Fibroblast of the aortic adventitia (primary cell): ENCODE measurements at places on chromosomes 7 and 10.
A peak's percentile ranks its signal among the peaks of the same experiment; 100 is the strongest.

- DNase-seq, result peak; percentile 78
Observed at GRCh38 chr7:128266883-128267594, 26.0 kb downstream of the LEP start.

DNA sequence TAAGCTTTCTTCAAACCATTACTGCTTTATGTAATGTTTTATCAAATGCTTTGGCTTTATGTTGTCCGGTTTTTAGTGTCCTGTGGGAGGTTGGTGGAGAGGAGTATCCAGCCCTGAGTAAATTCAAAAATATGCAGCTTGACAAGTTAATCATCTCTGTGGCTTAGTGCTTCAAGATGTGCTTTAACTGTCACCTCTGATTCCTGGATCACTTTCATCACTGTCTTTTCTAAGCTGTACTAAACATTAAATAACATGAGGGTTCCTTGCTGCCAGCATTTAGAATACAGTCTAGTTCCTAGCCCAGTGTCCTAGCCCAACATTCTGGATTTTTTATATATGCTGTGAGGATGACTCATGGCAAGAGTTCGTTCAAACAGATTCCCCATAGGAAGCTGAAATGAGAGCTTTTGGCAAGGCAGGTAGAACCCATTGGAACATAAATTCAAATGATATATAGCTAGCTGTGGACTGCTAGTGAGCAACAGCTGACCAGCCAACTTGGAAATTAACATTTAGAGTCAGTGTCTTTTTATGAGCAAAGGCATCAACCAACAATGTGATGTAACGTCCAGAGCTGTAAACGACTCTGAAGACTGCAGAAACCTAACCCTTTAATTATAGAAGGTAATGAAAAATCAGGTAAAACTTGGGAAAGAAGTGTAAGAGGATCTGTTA lies 80.6 kb upstream of the OIT3 start:
- DNase-seq, result peak; percentile 76

- DNase-seq, result no peak
Observed at GRCh38 chr10:112524641-112525040, 77.6 kb downstream of the VTI1A start.

DNA sequence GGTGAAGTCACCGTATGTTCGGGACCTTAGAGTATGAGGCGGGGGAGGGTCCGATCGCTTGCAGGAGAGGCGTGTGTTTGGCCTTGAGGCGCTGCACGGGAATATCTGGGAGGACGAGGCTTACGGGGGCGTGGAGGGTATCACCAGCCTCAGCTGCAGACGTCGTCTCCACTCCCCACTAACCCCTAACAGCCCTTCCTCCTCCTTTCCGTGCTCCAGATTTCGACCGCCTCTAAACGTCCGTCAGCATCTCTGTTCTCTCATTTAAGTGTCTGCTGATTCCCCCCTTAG lies 23.5 kb upstream of the ZNF12 start:
- no peak for DNase-seq

DNA sequence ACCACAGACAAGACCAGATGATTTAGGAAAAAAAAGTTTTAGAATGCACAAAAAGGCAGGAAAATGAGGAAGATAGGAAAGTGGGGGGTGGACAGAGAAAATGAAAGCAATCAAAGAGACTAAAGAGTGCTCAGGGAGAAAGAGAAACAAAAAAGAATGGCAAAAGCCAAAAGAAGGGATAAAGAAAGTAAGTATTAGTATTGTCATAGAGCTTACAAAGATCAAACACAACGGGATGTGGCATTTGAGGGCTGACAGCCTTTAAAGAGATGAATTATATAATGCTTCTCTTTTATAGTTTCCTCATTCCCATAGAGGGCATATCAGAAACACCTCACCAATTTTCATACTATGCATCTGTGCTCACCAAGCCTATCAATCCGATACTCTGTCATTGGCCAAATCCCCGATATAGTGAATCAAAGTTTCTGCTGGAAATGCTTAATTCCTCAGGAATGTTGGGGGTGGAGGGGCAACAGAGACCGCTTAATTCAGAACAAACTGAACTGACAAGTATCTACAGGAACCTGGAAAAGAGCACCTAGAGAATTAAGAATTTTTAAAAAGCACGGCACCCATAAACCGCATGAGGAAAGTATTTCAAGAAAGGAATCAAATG lies 2.7 kb downstream of the COG5 start:
- DNase-seq, result no peak

DNA sequence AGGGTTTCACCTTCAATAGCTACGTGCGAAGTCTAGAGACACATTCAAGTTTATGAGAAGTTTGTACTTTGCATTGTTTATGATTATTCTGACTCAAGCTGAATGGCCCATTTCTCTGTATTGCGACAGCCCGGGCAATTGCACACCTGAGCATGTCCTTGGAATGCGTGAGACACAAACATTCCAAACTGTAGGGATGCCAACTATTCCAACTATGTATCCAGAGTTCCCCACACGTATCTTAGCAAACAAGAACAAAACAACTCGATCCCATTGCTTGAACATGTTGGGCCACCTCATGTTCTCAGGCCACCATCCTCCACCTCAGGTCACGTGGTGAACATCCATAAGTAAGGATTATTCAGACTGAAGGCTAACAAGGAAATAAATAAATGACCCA lies 51.4 kb upstream of the EGFR start:
- DNase-seq, result peak; percentile 3

- no peak for DNase-seq
Observed at GRCh38 chr7:151389096-151389767, 20.6 kb downstream of the WDR86 start.

GRCh38 chr10:102421757-102422512 lies 1.3 kb downstream of the FBXL15 start:
- no peak for DNase-seq

DNA sequence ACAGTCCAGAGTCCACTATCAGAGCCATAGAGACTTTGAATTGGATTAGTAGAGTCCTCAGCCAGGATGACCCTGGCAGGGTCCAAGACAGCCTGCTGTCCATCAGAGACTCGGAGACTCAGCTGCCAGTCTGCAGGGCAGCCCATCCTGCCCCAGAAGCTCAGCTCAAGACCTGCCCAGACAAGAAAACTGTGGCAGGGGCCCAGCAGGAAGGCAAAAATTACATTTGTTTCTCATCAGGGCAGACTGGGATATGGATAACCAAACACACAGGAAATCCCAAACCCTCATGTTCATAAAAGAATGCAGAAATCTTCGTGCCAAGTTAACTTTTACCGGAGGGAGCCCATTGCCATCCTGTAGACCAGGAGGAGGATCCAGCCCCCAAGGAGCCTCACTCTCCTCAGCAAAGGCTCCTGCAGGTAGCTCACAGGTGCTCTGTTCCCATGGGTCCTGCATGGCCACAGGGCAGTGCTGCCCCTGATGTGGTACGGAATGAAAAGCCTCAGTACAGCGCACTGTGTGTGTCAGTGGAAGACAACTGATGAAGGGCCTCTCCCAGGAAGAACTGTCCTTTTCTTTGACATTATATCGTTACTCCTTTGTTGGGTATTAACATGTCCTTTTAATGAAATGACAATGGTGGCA lies 222.2 kb downstream of the KCNMA1 start:
- DNase-seq, result peak; percentile 22

DNA sequence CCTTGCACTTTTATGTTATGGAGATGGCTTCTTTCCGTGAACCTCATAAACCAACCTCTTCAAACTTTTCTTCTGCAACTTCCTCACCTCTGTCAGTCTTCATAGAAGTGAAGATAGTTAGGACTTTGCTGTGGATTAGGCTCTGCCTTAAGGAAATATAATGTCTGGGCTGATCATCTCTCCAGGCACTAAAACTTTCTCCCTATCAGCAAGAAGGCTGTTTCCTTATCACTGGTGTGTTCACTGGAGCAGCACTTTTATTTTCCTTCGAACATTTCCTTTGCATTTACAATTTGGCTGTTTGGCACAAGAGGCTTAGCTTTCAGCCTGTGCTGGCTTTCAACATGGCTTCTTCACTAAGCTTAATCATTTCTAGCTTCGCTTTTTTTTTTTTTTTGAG lies 52.8 kb downstream of the ESYT2 start:
- DNase-seq, result no peak

- DNase-seq, result peak; percentile 74
Observed at GRCh38 chr10:19788075-19788686, 28.1 kb upstream of the PLXDC2 start.

GRCh38 chr7:35477609-35478008 lies 217.3 kb downstream of the HERPUD2 start:
- no peak for DNase-seq

- DNase-seq, result no peak
Observed at GRCh38 chr10:49645871-49646870, 32.3 kb downstream of the CHAT start.

DNA sequence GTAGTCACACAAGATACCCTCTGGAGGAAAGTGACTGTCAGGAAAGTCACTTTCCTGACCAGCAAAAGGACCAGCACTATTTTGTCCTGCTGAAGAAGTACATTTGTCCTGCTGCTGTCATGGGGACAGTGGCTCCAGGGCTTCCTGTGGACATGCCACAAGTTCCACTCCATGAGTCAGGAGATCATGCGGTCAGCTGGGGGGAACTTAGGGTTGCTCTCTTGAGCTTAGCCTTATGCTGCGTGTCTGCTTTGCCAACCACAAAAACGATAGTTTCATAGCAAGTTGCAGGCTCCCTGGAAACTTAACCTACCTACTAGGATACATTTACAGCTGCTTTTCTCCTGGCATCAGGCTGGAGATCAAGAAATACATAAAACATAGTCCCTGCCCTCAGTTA lies 19.8 kb upstream of the ALOX5 start:
- DNase-seq, result no peak

DNA sequence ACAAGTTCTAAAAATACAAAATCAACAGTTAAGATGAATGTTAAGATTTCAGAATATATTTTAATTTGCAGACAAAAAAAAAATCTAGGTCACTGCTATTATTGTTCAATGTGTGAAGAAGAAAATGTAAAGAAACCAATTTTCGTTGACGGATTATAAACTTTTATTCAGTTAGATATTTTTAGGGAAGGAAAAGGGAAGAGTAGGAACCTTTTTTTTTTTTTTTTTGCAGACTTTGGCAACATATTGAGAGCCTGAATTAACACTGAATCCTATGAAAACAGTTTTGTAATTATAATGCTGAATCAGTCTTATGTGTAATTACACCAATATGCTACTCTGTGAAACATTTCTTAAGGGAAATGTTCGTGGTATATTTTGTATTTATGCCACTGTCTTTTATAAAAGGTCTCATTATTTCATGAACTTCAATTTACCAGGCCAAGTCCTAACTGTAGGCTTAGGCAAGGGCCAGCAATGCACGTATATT lies 106.3 kb downstream of the ST8SIA6 start:
- DNase-seq, result no peak

DNA sequence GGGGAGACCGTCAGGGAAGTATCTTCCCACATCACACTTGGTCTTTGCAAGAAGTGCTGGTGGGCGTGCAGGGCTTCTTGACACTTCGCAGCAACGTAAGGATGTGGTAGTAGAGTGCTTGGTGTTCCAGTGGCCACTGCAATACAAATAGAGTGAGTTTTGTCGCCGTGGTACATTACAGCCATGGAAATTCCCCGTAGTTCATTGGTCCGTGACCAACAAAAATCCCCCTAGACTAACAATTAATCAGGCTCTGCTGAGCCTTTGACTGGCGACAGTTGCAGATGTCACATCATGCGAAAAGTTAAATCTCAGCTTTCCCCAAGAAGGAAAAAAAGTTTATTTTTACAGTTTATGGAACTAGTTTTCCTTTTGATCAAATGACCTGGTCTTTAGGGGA lies 134.7 kb downstream of the MGMT start:
- no peak for DNase-seq

DNA sequence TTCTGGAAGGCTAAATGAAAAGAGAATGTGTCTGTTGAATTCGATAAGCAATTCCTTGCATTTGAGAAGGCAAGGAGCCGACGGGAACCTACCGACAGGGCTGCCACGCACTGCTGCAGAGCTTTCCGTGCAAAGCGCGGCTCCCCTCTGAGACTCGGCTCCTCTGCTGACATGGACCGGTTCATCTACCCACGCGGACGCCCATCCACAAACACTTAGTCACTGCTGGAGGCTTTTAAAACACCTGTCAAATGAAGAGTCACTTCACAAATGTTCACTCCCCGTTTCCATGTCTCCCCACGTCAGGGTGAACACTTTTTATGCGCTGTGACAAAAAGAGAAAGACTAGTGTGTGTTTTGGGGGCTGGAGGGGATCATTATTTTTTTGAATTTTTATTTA lies 32.0 kb downstream of the AMZ1 start:
- no peak for DNase-seq

- no peak for DNase-seq
Observed at GRCh38 chr7:43456200-43456599, 126.7 kb upstream of the STK17A start.

GRCh38 chr10:120403109-120403508 lies 53.9 kb upstream of the PLPP4 start:
- DNase-seq, result no peak

DNA sequence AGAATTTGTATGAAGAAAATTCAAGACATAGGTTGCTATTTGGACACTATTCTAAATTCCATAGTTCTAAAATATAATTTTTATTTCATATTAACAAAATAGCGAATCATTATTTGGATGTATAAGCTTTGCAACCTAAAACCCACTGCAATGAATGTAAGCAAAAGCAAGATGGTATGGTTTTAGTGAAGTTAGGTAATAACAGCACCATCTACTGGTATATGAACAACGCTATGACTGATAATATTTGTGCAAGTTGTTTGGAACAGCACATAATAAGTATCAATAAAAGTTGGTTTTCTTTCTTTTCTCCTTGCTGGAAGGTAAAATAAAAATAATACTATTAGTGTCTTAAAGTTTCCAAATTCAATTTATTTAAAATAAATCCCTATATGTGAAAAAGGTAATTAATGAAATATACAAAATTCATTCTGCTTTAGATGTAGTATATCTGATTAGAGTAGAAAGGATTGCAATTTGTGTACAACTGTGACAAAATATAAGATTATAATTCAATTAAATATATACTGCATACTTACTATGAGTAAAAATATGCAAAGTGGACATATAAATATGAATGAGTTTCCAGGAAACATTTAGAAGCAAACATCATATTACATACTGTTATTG lies 79.0 kb upstream of the LSM8 start:
- peak; percentile 49 for DNase-seq

DNA sequence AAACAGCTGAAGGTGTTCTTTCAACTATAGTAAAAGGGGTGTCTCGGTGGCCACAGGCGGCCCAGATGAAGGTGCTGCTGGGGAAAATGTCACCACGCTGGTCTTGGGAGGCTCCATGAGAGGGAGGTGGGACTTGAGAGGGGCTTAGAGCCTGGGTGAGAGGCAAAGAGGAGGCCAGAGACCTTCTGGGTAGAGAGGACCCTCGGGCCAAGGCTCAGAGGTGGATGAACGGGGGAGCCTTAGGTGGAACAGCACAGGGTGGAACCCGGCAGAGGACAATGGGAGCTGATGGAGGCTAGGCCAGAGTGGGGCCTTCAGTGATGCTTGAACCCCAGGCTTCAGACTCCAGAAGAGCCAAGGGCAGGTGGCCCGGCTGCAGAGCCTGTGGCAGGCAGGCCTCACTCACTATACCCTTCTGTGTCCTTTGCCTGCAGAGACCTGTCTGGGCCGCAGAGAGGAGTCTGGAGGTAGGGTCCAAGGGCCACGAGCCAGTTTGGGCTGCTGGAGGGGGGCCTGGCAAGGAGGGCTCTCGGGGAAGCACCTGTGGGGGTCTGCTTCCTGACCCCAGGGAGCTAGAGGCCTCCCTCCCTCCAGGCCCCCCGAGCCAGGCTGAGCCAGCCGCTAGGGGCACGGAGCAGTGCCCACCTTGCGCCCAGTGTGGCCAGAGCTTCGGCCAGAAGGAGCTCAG lies 32.1 kb downstream of the ZNF783 start:
- no peak for DNase-seq

GRCh38 chr7:9863545-9863944 lies 1110.1 kb upstream of the PHF14 start:
- DNase-seq, result no peak
